ENCODE measurements at places on chromosomes 11 and 22. TPM values are rescaled to one million over a fixed set of nuclear protein-coding genes. Genes with fewer than 3 reads are reported as not detected.

Gene KCNK4
- total RNA-seq = not detected

Gene KRTAP5-10
- not detected for total RNA-seq

Gene POU2AF1
- total RNA-seq = not detected

Gene OR51I1
- not detected for total RNA-seq

Gene ISX
- not detected for total RNA-seq

Gene ACR
- total RNA-seq = 0.16 TPM

Gene BATF2
- total RNA-seq = 0.32 TPM

Gene WBP2NL
- 0.16 TPM for total RNA-seq

Gene BIK
- total RNA-seq = 2.0 TPM

Gene GATD1
- 20.7 TPM for total RNA-seq

Gene TMEM191B
- total RNA-seq = 2.4 TPM

Gene SPON1
- 0.06 TPM for total RNA-seq

Gene TIMM10B
- 21.8 TPM for total RNA-seq
